ENCODE measurements at places on chromosomes 6 and 20.

DNA sequence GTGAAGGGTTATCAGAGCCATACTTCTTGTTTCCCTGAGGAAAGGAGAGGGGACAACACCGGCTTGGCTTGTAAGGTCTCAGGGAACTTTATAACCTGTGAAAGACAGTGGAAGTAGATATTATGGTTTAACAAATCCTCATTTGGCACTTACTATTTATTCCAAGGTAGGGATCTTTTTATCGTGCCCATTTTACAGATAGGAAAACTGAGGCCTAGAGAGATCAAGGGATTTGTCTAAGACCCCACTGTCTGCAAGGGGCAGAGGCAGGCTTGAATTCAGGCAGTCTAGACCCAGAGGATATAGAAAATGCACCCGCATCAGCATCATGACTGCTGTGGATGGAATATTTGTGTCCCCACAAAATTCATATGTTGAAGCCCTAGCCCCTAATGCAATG is 118.4 kb upstream of the CST7 start:
- DNase-seq, result no peak

GRCh38 chr6:139442188-139442671 is 67.8 kb upstream of the CITED2 start:
- no peak for DNase-seq

GRCh38 chr20:49676581-49677291 is 36.9 kb downstream of the B4GALT5 start:
- DNase-seq, result no peak

DNA sequence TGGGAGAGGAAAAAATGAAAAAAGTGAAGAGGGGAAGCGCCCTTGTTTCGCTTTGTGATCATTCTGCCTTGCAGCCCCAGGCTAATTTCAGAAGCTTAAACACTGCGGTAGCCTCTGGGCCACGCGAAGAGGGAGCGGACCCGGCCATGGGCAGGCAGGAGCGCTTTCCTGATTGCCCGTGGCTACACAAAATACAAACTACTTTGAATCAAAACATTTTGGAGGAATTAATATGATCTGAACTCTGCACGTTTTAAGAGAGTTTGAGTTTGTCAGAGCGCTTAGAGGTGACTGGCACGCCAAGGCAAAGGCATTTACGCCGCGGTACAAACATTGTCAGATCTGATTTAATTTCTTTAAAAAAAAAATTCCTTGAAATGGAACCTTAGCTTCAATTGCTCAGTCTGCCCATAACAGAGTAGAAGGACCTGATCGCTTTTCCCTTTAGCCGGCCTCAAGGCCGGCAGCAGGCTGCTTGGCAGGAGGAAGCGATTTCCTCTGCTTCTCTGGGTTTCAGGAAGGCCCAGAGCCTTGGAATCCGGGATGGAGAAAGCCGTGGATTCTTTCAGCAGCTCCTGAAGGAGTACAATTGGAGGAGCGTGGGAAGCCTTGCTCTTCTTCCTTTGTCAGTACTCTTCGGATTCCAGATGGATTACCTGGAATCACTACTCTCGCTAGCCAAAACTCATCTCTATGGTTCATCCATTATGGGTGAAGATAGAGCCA is 9.7 kb downstream of the TFAP2D start:
- DNase-seq, result no peak

GRCh38 chr20:45070932-45071632 is 29.8 kb downstream of the KCNS1 start:
- DNase-seq, result no peak

DNA sequence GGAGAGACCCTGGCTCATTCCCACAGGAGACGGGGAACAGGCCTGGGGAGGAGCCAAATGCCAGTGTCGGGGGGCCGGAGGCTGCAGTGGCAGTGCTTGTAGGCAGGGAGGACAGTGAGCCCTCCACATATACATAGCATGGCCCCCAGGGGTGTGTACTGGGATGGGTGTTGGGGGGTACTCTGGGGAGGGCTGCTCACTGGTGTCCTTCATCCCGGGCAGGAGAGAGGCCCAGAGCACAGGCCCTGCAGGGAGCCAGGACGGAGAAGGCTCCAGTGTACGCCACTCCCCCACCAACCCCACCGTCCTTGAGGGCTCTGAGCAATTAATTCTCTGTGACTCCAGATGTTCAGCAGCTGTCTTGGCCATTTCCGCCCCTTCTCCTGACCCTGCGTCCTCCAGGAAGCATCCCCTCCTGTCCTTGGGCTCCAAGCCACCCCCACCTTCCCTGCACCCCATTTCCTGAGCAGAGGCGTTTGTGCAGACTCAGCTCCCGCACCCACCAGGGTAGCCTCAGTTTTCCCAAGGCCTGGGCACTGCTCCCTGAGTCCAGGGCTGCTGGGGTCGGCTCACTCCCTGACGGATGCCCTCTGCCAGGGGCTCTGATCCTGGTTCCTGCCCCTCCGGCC is 3.4 kb upstream of the ABHD16B start:
- no peak for DNase-seq

DNA sequence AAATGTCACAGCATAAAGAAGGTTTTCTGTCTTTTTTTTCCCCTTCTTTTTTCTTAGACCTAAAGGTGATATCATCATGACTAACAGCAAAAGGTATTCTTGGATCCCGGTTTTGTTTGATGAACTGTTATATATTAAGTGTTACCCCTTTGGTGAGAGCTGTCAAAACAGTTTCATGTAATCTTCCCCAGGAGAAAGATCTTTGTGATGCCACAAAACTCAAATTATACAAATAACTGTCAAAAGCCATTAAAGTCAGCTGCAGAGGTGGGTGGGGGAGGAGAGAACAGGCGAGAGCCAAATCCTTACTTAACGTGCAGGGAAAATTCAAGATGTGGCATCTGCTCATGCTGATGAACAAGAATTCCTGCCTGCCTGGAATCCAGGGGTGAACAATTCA is 258.2 kb downstream of the BMP7 start:
- no peak for DNase-seq
